ENCODE measurements at places on chromosomes 3 and 15.

GRCh38 chr3:171832989-171833388 lies 10.2 kb upstream of the TMEM212 start:
- DNase-seq = no peak

GRCh38 chr15:56739964-56740640 lies 6.8 kb upstream of the ZNF280D start:
- no peak for DNase-seq

DNA sequence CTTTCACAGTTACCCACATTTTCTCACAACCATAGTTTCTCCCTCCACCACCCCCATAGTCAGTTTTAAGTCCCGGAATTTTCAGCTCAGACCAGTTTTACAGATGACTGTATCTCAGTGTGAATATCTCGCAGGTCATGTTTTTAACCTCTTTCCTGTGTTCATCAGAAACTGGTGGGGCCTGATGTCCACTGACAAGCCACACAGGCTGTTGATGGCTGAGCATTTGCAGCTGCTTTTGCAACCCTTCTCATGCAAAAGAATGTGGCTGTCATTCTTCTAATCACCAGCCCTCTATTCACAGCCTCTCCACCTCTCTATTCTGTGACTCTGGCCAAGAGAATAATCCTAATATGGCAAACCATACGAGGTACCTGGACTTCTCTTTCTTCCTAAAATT lies 8.5 kb downstream of the GYG1 start:
- no peak for DNase-seq

- DNase-seq = no peak
These were observed 25.4 kb downstream of the SEC61A1 start for GRCh38 chr3:128077665-128078064.

GRCh38 chr3:63151897-63152296 lies 126.2 kb upstream of the SYNPR start:
- DNase-seq = no peak

Measured in AG08395 (cell line).